ENCODE measurements at places on chromosomes 13 and 19.

DNA sequence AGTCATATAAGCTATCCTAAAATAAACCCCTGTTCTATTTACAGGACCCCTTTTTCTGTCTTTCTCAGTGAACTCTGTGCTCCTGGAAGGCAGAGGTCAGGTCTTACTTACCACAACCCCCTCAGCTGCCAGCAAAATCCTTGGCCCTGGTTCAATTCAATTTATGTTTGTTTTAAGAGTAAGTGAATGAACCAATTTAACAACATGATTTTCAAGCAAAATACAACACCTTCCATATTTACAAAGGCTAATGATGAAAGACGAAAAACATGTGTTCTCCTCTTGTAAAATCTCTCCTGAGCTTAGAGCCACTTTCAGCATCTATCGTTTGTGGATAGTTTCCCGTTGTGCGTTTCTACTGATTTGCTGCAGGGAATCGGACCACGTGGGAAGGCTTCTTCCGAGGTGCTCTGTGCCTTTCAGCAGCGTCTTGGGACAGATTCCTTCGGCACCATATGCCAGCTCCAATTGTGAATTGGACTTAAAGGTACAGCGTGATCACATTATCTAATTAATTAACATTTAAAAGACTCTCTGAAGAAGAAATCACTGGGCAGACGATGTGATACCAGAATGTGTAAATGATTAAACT is 411.7 kb downstream of the IRS2 start:
- no peak for DNase-seq

GRCh38 chr19:11168568-11168967 is 13.0 kb upstream of the SPC24 start:
- no peak for DNase-seq

DNA sequence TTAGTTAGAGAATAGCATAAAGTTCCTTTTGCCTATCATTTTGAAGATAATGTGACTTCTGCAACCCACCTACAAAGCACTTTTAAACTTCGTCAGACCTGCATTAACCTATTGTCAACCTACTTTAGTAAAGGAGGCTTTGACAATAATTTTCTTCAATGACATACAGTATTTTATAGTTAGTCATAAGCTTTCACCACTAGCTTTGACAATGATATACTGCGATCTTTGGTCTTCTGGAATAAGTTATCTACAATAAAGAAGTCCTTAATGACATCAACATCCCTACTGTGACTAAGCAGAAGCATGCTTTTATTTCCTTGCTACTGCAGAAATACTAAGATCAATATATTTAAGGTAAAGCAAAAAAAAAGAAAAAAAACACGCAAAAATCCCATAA is 9.5 kb downstream of the PCDH17 start:
- no peak for DNase-seq

GRCh38 chr19:52229524-52229923 is 39.7 kb downstream of the PPP2R1A start:
- DNase-seq = no peak

- peak; percentile 0 for DNase-seq
These were observed 254.3 kb upstream of the SLITRK1 start for GRCh38 chr13:84136582-84136981.

DNA sequence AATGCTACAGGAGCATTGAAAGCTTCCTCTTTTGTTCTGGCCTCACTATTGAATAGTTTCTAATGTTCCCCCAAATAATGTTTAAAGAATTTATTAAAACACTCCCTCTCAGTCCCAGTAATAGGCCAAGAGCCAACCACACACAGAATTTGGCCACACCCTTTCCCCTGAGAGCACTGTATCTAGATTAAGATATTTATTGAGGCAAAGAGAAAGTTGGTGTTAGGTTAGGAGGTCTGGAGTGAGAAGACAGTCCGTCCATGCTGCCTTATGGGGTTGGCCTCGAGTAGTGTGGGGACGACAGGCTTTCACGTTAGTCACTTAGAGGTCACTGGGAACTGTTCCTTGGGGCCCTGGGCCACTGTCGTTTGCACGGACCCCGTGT is 122.9 kb upstream of the RNF113B start:
- no peak for DNase-seq

- DNase-seq = no peak
These were observed 51.5 kb upstream of the GTF3A start for GRCh38 chr13:27372896-27373295.

DNA sequence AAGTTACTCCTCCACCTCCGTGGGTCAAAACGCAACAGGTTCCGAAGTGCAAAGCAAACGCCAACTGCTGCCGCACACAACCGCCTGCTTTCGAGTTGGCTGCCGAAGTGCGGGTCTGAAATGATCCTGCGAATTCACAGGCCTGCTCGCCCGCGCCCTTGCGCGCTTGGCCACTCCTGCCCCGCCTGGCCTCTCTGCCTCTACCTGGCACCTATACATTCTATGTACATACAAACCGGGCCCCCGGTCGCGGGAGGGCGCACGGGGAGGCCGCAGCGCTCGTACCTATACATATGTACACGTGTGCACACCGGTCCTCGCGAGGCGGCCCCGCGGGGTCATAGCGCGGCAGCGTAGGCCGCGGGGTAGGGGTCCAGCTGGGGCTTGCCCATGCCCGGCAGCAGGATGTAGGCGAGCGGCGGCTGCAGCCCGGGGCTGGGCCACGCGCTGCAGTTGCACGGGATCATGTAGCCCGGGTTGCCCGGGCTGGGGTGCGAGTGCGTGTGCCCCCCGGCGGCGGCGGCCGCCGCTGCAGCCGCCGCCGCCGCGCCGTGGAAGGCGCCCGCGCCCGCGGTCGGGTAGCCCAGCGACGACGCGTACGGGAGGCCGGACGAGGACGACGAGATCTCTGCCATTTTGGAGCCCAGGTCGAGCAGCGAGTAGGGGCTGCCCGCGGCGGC is 1.3 kb downstream of the SOX21 start:
- peak; percentile 27 for DNase-seq

DNA sequence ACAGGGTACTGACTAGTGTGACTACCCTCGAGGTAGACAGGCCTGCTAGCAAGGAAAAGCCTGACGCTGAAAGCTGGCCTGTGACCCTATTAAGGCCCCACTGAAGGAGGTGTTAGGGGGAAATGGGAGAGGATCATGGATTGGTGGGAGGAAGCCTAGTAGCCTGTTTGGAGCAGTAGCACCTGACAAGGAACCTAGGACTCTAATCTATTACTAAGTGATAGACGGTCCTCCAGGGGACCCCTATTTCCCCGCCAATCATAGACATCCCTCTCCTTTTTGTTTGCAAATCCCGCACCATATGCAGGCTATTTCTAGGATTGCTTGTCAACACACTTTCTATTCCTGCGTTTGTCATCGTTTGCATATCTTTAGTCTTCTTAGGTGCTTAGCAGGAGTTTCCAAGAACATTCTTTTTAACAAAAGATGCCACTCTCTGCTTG is 1338.8 kb upstream of the MIR17HG start:
- DNase-seq = no peak

GRCh38 chr13:26966701-26967080 is 204.9 kb downstream of the USP12 start:
- DNase-seq = no peak

DNA sequence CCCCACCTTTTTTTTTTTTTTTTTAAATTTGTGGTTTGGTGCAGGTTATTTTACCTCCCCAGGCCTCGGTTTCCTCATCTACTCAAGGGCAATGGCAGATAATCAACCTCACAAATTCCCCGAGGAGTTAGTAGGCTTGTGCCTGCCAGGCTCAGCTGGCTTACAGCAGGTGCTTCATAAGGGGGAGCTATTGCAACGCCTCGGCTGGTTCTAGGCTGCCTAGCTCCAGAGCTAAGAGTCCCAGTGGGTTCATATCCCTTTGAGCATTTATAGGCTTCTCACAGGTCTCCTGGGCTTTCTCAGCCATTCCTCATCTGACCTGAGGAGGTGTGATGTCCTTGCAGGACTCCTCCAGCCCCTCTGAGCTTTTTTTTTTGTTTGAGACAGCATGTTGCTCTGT is 10.6 kb downstream of the BCKDHA start:
- no peak for DNase-seq

DNA sequence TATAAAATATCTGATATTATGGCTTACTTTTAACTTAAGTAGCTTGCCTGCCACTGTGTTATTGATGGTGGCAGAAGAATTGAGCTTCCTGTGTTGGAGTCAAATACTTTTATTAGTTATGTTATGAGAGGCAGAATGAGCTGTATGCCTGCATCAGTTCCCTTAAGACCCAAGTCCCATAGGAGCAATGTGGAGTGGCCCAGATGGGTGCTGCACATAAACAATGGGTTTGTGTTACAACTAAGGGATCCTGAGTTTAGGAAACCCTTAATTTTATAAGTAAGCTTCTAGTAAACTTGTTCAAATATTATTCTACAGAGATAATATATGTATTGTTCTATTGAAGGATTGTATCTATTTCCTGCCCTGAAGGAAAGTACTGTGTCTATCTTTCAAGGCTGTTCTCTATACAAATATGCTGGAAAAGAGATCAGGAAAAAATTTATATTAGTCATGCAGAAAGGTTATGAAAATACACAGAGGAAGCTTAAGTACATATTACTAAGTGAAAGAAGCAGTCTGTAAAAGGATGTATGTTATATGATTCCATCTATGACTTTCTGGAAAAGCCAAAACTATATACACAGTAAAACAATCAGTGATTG is 2018.0 kb upstream of the PCDH20 start:
- DNase-seq = no peak

- DNase-seq = no peak
These were observed 5.8 kb downstream of the SPHK2 start for GRCh38 chr19:48624791-48625723.

DNA sequence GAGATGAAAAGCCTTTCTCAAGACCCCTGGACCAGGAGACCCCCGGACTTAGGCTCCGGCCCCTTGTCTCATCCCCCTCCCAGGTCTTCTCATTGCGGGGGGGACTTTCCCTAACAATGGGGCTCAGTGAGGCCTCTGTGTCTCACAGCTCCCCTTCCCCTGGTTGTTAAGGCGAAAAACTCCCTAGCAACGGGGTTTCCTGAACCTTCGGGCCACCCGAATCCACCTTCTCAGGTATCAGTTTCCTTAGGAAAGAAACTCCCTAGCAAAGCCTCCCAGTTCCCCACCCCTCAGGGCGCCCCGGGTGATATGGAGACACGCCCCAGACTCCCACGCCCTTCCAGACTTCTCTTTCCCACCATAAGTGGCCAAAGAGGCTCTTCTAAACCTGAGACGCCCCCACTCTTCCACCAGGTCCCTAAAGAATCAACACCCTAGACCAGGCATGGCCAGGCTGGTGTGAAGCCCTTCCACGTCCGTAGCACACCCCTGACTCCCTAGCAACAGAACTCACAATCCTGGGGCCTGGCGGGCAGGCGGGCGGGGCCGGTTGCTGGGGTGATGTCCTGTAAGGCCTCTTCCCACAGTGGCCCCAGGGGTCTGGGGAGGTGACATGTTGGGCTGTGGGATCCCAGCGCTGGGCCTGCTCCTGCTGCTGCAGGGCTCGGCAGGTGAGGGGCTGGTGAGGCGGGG is at the start of gene TMEM190:
Gene TMEM190, plus strand, starts transcription at position 586 of the 693 bp plus-strand sequence. Its CDS starts 28 bp downstream, at position 614.
- no peak for DNase-seq

- no peak for DNase-seq
These were observed 1550.9 kb downstream of the PCDH9 start for GRCh38 chr13:65679240-65679639.

- no peak for DNase-seq
These were observed 7.0 kb downstream of the ZNF835 start for GRCh38 chr19:56664511-56664910.

DNA sequence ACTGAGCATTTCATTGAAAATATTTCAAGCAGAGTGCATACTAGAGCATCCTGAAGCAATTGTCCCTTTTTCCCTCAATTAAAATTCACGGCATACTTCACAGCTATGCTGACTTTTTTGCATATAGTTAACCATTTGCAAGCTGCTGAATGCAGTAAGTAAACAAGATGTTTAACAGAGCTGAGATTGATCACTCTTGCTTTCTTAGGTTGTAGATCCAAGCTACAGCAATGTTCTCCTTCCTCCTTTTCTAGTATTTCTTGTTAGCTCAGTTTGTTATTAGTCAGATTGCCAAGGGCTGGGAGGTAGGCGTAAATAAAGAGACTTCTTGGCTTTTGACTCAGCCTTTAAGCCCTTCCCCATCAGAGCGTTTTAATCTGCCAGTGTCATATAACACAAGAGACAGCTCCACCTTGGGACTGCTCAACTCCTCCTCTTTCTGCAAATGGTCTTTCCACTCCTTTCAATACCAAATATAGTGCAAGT is at the start of gene SLITRK6:
Gene SLITRK6, minus strand, starts transcription at position 323 of the 486 bp plus-strand sequence. CDS start 2,911 bp downstream, outside the sequence.
- no peak for DNase-seq

DNA sequence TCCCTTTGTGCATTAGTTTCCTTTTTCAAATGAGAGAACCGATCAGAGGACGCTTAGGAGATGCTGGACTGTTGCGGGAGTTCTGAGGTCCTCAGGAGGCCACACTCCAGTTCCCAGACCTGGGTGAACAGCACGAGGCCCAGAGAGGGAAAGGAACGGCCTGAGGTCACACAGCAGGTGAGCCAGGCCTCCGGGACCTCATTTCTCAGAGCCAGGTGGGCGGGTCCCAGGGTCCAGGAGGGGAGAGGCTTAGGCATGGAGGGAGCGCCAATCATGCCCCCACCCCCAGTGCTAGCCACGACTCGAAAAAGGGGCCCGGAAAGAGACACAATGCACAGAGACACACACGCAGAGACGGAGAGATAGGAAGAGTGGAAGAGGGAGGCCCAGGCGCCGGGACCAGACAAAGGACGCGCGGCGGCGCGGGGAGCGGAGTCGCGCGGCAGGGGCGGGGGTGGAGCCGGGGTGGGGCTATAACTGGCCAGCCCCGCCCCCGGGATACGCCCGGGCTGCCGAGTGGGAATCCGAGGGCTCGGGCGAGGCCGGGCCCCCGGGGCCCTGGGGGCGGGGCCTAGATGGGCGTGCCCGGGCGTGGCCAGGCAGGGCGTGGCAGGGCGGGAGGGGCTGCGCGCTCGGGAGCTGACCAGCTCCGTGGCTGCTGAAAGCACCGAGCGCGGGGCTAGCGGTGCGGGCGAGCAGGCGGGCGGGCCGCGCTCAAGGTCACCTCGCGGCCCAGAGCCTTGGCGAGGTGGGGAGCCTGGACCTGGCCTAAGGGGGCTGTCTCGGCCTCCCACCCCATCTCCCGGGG is 1.6 kb downstream of the ELAVL3 start:
- peak; percentile 54 for DNase-seq

DNA sequence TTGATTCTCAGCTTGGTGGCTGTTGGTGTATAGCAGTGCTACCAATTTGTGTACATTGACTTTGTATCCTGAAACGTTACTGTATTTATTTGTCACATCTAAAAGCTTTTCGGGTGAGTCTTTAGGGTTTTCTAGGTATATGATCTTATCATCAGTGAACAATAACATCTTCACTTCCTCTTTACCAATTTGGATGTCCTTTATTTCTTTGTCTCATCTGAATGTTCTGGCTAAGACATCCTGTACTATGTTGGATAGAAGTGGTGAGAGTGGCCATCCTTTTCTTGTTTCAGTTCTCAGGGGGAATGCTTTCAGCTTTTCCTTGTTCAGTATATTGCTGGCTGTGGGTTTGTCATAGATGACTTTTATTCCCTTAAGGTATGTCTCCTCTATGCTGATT is 6.0 kb upstream of the ZNF738 start:
- DNase-seq = no peak
